Stimulated activated naive B cell treated with anti-CD40 and anti-IgM and Interleukin-4, amounts not matched to agents 10 μg/mL and 1 μg/mL and 100 μg/mL, for 72 hours (primary cell): ENCODE measurements at places on chromosomes 2 and 18.

DNA sequence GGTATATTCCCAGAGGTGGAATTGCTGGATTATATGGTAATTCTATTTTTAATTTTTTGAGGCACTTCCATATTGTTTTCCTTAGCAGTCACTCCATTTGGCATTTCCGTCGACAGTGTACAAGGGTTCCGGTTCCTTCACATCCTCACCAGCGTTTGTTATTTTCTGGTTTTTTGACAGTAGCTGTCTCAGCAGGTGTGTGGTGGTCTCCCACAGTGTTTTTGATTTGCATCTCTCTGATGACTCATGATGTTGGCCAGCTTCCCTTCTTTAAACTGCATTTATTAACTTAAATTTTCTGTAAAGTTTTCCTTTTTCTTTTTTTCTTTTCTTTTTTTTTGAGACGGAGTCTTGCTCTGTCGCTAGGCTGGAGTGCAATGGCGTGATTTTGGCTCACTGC is 19.7 kb downstream of the SH3BP4 start:
- H3K36me3 ChIP-seq = peaks cover 10% of the 10 kb centered on the region
- H3K27me3 ChIP-seq = peaks cover 18% of the 10 kb centered on the region
- peaks cover 14% of the 10 kb centered on the region for H3K4me1 ChIP-seq
- no peak overlapping the region for H3K4me3 ChIP-seq
- no peak for DNase-seq
- no peak overlapping the region for H3K27ac ChIP-seq

DNA sequence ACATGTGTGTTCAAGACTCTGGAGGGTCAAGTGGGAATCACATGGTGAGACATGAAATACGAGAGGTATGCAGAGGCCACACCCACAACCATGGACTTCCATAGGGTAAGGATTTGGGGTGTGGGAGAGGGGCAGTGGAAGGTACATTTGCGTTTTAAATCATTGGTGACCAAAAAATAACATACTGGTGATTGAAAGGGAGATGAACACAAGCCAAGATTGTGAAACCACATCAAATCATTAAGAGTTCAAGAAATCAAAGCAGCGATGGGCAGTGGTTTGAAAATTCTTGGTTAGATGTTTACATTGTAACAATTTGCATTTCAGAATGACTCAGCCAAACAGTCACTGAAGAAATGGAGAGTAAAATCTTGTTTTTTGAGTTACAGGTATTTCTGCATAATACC is 1.9 kb upstream of the CABYR start:
- H3K4me3 ChIP-seq = peak overlapping the region; percentile 14
- H3K27ac ChIP-seq = no peak overlapping the region
- no peaks in the 10 kb centered on the region for H3K27me3 ChIP-seq
- no peak for DNase-seq

DNA sequence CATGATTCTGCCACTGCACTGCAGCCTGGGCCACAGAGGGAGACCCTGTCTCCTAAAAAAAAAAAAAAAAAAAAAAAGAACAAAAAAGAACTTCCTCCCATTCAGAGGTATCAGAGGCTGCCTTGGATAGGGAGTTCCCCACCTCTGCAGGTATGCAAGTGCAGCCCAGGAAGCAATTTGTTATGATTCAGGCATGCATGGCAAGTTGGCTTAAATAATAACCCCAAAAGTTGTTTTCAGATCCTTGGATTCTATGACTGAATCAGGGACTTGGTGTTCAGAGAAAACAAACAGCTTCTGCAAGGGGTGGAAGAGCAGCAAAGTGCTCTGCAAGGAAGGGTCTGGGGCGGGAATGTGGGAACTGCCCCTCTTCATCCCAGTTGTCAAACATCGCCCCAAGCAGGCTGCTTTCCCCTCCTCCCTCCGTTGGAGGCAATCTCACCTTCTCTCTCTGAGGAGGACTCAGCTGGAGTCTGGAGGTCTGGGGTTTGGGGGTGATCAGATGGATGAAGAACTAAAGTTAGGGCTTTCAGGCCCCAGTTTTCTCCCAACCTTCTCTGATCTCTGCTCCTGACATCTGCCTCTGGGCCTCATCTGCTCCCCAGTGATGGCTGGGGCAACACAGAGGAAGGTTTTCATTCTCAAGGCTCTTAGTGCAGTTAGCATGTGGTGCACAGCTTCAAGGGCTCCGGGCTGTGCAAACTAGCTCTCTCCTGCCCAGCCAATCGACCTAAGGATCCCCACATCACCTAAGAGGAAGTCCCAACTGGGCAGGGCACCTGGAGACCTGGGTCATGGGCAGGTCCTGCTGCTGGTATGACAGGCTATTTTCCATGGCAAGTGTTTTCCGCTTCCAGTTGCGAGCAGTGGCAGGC is 3.5 kb upstream of the GDF7 start:
- no peaks in the 10 kb centered on the region for H3K36me3 ChIP-seq
- no peak overlapping the region for H3K27ac ChIP-seq
- H3K4me3 ChIP-seq = no peak overlapping the region
- no peak for DNase-seq

DNA sequence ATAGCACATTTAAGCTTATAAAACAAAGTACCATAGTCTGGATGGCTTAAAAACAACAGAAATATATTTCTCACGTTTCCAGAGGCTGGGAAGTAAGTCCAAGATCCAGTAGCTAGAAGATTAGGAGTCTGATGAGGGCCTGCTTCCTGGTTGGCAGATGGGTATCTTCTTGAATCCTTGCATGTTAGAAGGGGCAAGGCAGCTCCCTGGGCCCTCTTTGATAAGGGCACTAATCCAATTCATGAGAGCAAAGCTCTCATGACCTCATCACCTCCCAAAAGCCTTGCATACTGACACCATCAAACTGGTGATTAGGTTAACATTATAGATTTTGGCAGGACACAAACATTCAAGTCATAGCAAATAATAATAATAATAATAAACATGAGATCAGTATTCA is 146.4 kb downstream of the CCDC102B start:
- H3K4me3 ChIP-seq = no peak overlapping the region
- no peak for DNase-seq
- no peaks in the 10 kb centered on the region for H3K27me3 ChIP-seq
- H3K4me1 ChIP-seq = no peaks in the 10 kb centered on the region
- no peaks in the 10 kb centered on the region for H3K36me3 ChIP-seq
- no peak overlapping the region for H3K27ac ChIP-seq

GRCh38 chr2:86323273-86324021 is 14.0 kb downstream of the REEP1 start:
- H3K27ac ChIP-seq = no peak overlapping the region
- peaks cover 24% of the 10 kb centered on the region for H3K27me3 ChIP-seq
- no peaks in the 10 kb centered on the region for H3K4me1 ChIP-seq

- H3K27me3 ChIP-seq = peaks cover 9% of the 10 kb centered on the region
- DNase-seq = no peak
- H3K27ac ChIP-seq = no peak overlapping the region
- H3K4me3 ChIP-seq = no peak overlapping the region
- H3K36me3 ChIP-seq = no peaks in the 10 kb centered on the region
Measured at GRCh38 chr2:10236571-10237391, 65.9 kb upstream of the HPCAL1 start.

GRCh38 chr2:229346816-229347540 is 75.9 kb upstream of the PID1 start:
- H3K27me3 ChIP-seq = peaks cover 47% of the 10 kb centered on the region
- no peak for DNase-seq
- H3K36me3 ChIP-seq = no peaks in the 10 kb centered on the region

- H3K4me3 ChIP-seq = no peak overlapping the region
- no peaks in the 10 kb centered on the region for H3K27me3 ChIP-seq
- peaks cover 36% of the 10 kb centered on the region for H3K4me1 ChIP-seq
- no peak for DNase-seq
- H3K27ac ChIP-seq = no peak overlapping the region
Measured at GRCh38 chr2:113407446-113408099, 29.9 kb upstream of the ZNG1B start.

DNA sequence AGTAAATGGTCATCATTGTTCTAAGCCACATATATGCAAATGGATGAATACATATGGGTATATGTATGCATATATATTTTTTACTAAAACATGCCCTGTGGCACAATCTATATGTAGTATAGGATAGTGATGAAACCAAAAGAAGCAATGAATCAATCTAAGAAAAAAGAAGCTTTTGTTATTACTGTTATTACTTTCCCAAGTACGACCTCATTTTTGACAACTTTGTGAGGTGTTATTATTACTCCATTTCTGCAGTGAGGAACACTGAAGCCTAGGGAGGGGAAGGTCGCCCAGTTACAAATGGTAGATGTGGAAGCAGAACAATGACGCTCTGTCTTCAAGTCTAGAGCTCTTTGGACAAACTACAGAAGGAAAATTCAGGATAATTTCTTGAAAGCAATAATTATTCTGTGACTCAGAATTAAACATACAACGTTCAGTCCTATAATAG is 38.3 kb downstream of the STAT4 start:
- peaks cover 6% of the 10 kb centered on the region for H3K36me3 ChIP-seq
- no peak overlapping the region for H3K27ac ChIP-seq
- H3K27me3 ChIP-seq = no peaks in the 10 kb centered on the region
- DNase-seq = no peak

DNA sequence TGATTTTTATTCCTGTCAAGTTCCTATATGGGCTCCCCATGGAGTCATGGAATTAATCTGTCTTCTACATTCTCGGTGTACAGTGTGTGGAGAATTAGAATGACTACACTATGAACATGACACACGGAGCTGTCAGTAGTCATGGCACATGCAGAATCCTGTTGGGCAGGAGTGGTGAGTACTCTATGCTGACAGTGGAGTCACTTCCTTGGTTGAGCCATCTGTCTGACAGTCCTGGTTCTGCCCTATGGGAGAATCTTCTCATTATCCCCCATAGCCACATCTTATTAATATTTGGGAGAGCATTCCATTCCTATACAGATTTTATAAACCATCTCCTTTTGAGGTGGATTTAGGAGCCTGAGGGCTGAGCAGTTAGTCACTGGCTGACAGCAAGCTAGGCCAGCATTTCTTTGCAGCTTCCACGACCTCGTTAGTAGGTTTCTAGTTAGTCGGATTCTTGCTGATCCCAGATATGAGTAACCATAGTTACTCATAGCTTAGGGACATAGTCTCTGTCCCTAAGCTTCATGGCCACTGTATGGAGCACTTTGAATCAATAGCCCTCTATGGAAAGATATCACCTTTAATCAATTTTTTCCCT is 90.6 kb downstream of the MDH1 start:
- H3K27ac ChIP-seq = no peak overlapping the region
- DNase-seq = no peak
- no peak overlapping the region for H3K4me3 ChIP-seq
- H3K36me3 ChIP-seq = no peaks in the 10 kb centered on the region

DNA sequence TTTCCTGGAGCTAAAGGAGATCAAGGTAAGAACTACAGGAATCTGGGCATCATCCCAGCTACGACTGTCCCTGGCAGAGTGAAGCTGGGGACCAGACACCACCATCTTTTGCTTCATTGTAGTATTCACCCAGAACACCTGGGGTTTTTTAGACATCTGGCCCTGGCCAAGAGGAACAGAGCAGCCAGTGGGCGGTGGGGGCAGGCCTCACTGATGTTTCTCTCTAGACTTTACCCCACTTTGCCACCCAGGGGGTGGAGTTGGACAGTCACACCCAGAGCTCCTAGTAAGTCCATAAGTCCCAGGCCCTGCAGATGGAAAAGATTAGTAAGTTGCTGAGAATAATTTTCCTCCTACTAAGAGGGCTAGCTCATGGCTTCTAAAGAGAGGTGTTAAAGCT is 39.6 kb downstream of the MARCO start:
- no peak overlapping the region for H3K4me3 ChIP-seq
- no peak for DNase-seq
- H3K27ac ChIP-seq = no peak overlapping the region
- H3K36me3 ChIP-seq = no peaks in the 10 kb centered on the region

GRCh38 chr2:29607038-29607420 is 314.4 kb downstream of the ALK start:
- no peaks in the 10 kb centered on the region for H3K36me3 ChIP-seq
- H3K27me3 ChIP-seq = no peaks in the 10 kb centered on the region
- DNase-seq = no peak
- H3K4me3 ChIP-seq = no peak overlapping the region
- H3K4me1 ChIP-seq = no peaks in the 10 kb centered on the region

DNA sequence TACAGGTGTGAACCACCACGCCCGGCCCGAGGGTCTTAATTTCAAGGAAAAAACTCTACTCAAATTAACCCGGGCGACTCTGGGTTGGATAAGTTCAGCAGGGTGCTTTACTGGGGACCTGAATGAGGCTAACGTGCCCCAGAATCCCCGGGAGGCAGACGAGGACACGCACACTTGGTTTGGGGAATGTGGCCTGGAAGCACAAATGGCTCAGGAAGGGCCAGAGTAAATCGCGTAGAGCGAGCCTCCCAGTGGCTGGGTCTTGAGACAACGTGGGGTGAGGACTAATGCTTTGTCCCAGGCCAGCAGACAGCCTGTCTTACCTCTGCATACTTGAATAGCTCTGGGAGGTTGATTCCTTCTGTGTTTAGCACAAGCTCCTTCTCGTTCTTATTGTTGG is 75.8 kb downstream of the POLR1A start:
- no peak overlapping the region for H3K4me3 ChIP-seq
- no peak for DNase-seq
- H3K36me3 ChIP-seq = peaks cover 75% of the 10 kb centered on the region
- no peak overlapping the region for H3K27ac ChIP-seq
- H3K4me1 ChIP-seq = peaks cover 15% of the 10 kb centered on the region

- H3K27ac ChIP-seq = peak overlapping the region; percentile 53
- DNase-seq = no peak
- no peaks in the 10 kb centered on the region for H3K27me3 ChIP-seq
- peak overlapping the region; percentile 20 for H3K4me3 ChIP-seq
- H3K36me3 ChIP-seq = peaks cover 58% of the 10 kb centered on the region
- H3K4me1 ChIP-seq = peaks cover 85% of the 10 kb centered on the region
Measured at GRCh38 chr18:44855681-44856080, 175.0 kb downstream of the SETBP1 start.

DNA sequence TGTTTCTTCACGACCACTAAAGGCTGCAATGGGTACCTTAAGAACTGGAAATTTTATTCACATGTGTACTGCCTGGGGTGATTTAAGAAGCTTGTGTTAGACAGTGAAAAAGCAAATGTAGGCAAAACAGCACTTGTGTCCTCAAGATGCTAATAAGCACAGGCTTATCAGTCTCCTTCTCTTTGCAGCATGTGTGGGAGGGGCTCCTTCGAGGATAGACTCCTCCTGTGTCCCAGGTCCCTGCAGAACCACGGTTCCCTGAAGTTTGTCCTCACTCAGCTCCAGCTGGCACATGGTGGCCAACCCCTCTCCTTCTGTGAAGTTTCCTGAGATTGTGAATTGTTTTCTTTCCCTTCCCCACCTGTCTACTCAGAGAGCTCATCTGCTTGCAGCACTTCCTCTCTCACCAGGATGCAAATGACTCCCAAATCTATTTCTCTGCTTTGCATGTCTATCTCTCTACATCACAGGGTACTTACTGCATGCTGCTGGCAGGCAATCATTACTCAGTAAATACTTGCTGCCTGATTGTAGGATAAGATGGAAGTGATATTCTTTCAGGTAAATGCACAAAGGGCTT is 589.6 kb upstream of the KLHL29 start:
- no peak overlapping the region for H3K4me3 ChIP-seq
- H3K27me3 ChIP-seq = no peaks in the 10 kb centered on the region
- no peaks in the 10 kb centered on the region for H3K36me3 ChIP-seq

DNA sequence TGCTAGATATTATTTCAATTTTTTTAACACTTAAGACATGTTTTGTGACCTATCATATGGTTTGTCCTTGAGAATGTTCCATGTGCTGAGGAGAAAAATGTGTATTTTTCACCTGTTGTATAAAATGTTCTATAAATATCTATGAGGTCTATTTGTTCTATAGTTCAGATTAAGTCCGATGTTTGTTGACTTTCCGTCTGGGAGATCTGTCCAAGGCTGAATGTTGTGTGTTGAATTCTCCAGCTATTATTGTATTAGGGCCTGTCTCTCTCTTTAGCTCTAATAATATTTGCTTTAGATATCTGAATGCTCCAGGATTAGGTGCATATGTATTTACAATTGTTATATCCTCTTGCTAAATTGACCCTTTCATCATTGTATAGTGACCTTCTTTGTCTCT is 144.1 kb downstream of the NYAP2 start:
- no peak overlapping the region for H3K27ac ChIP-seq
- H3K36me3 ChIP-seq = no peaks in the 10 kb centered on the region
- peaks cover 5% of the 10 kb centered on the region for H3K27me3 ChIP-seq
- H3K4me3 ChIP-seq = no peak overlapping the region
